ENCODE measurements at places on chromosomes 7 and 10. TPM values are rescaled to one million over a fixed set of nuclear protein-coding genes. Genes with fewer than 3 reads are reported as not detected.

The EBLN1 gene
- polyA plus RNA-seq: not detected

The CALML3 gene
- polyA plus RNA-seq: not detected

The MYO3A gene
- not detected for polyA plus RNA-seq

The HOXA10 gene
- 0.36 TPM for polyA plus RNA-seq

The TUBB8 gene
- not detected for polyA plus RNA-seq

The PHTF2 gene
- 10.3 TPM for polyA plus RNA-seq

The FRMPD2 gene
- polyA plus RNA-seq: not detected

The ANKRD1 gene
- not detected for polyA plus RNA-seq

The DNAJC2 gene
- 8.8 TPM for polyA plus RNA-seq

The NFE2L3 gene
- 4.4 TPM for polyA plus RNA-seq

The CAV2 gene
- 0.19 TPM for polyA plus RNA-seq

The AASS gene
- 0.33 TPM for polyA plus RNA-seq

The IKZF1 gene
- polyA plus RNA-seq: 80.2 TPM

The SRRT gene
- 29.6 TPM for polyA plus RNA-seq

The SPDYE16 gene
- not detected for polyA plus RNA-seq

The FAM170B gene
- polyA plus RNA-seq: not detected

The MPP7 gene
- 33.6 TPM for polyA plus RNA-seq

The CACNB2 gene
- polyA plus RNA-seq: not detected

The PRKAR2B gene
- 3.5 TPM for polyA plus RNA-seq

The PTCD1 gene
- 4.4 TPM for polyA plus RNA-seq

The MYL10 gene
- polyA plus RNA-seq: not detected

The MYH16 gene
- not detected for polyA plus RNA-seq

The TRIM50 gene
- polyA plus RNA-seq: not detected

The CLRN3 gene
- polyA plus RNA-seq: 0.16 TPM

The PDGFA gene
- not detected for polyA plus RNA-seq

The NSUN5 gene
- 28.6 TPM for polyA plus RNA-seq

The AMPH gene
- polyA plus RNA-seq: 0.22 TPM

The SYT15 gene
- not detected for polyA plus RNA-seq

The TUBAL3 gene
- polyA plus RNA-seq: not detected

The CLDN3 gene
- polyA plus RNA-seq: not detected

The PIP gene
- not detected for polyA plus RNA-seq

The MEPCE gene
- 28.4 TPM for polyA plus RNA-seq

The CCZ1 gene
- polyA plus RNA-seq: 72.8 TPM

The SEMA3D gene
- polyA plus RNA-seq: not detected

The NPC1L1 gene
- not detected for polyA plus RNA-seq

The CC2D2B gene
- polyA plus RNA-seq: 0.08 TPM

The TMEM196 gene
- not detected for polyA plus RNA-seq

The TLX1 gene
- not detected for polyA plus RNA-seq

The NRG3 gene
- not detected for polyA plus RNA-seq

The C10orf105 gene
- 0.48 TPM for polyA plus RNA-seq

The MRPL43 gene
- polyA plus RNA-seq: 98.0 TPM

The BTBD16 gene
- polyA plus RNA-seq: not detected
